ENCODE measurements at places on chromosomes 3 and 15.
A peak's percentile ranks its signal among the peaks of the same experiment; 100 is the strongest.

DNA sequence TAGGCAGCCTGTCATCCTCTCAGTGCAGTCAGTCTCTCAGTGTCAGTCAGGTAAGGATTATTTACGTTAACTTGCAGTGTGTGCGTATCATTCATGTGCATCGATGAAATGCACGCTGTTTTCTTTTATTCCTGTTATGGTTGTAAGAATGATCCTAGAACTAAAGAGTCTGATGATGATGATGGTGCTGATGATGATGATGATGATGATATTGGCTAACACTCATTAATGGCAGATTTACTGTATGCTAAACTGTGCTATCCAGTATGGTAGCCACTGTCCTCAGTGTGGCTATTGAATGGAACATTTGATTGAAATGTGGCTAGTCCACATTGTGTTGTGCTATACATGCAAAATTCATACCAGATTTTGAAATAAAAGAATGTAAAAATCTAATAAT is 39.4 kb downstream of the FANCI start:
- no peak for DNase-seq

DNA sequence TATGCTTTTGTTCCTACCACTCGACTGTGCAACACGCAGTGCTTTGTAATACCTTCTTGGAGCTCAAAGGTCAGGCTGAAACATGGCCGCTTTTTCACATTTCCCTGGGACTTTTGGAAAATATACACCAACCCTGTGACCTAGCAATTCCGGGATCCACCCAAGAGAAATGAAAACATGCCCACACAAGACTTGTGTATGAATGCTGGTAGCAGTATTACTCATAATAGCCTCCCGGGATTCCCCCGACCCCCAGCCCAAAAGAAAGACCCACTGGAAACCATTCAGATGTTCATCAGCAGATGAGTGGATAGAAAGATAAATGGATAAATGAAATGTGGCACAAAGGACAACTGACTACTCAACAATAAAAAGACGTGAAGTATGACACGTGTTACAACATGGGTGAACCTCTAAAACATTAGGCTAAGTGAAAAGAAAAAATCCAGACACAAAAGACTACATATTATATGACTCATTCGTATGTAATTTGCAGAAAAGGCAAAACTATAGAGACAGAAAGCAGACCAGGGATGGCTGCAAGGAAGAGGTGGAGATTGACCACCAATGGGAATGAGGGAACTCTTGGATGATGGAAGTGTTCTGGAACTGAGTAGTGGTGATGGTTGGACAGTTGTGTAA is 104.1 kb downstream of the PGPEP1L start:
- DNase-seq: no peak

GRCh38 chr15:96020133-96020532 is 310.4 kb upstream of the NR2F2 start:
- no peak for DNase-seq

DNA sequence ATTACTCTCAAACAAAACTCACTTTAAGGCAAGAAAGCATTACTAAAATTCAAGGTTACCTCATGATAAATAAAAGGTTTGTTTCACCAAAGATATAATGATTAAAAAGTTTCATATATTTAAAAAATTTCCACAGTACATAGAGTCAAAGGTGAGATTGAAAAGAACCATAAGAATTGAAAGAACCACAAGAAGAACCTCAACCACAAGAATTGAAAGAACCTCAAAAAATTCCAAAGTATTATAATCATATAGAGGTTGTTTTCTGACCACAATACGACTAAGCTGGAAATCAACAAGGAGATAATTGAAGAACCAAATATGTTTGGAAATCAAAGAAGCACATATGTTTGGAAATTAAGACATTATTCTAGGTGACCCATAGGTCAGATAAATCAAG is 52.7 kb downstream of the SLC25A36 start:
- DNase-seq: no peak

GRCh38 chr3:17234382-17234781 is 349.6 kb downstream of the PLCL2 start:
- DNase-seq: no peak

GRCh38 chr3:5974630-5975322 is 787.3 kb downstream of the EDEM1 start:
- DNase-seq: no peak

- peak; percentile 62 for DNase-seq
These were observed at the start of gene SPESP1 for GRCh38 chr15:68930268-68931022. Gene SPESP1 (plus strand): TSS chr15:68930525. CDS start chr15:68930654, 129 bp downstream.

DNA sequence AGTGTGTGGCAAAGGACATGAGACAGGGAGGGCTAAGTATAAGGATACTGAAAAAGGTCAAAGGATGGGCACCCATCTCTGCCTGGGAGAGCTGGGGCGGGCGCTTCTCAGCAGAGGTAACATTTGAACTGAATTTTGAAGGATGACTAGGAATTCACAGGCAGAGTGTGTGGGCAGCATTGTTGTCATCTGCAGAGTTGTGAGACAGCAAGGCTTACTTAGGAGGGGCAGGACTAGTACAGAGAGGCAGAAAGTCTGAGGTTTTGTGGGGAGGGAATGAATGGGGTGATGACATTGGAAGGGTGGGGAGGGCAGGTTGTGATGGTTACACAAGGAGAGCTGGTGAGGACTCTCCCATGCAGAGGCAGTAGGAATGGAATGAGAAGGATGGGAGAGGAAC is 84.1 kb upstream of the PRR23C start:
- DNase-seq: no peak

- no peak for DNase-seq
These were observed 261.0 kb downstream of the ROBO1 start for GRCh38 chr3:79506751-79507150.

DNA sequence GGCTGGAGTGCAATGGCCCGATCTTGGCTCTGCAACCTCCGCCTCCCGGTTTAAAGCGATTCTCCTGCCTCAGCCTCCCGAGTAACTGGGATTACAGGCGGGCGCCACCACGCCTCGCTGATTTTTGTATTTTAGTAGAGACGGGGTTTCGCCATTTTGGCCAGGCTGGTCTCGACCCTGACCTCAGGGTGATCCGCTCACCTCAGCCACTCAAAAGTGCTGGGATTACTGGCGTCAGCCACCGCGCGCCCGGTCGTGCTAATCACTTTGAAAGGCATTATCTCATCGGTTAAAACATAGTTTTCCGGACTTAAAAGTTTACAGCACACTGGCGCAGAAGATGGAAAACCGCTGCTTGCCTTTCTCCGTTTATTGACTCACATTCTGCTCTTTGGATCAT is 27.6 kb upstream of the MTHFS start:
- no peak for DNase-seq

- no peak for DNase-seq
These were observed 69.9 kb upstream of the TP63 start for GRCh38 chr3:189561256-189561655.

- DNase-seq: no peak
These were observed 163.5 kb downstream of the CNTN4 start for GRCh38 chr3:2262204-2262603.

DNA sequence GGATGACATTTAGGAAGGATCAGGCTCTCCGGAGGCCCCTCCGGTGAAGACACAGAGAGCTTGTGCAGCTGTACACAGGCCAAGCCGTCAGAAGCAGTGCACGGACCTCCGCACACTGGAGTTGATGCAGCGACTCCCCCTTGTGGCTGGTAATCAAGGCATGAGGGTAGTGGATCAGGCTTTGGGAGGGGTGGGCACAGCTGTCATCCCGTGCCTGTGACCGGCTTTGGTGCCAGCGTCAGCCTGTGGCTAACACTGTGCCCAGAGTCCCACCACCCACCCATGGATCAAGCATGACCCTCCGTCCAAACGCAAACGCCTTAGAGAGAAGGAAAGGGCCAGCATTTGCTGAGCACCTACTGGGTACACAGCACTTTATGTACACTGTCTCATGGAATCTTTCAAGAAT is 8.2 kb upstream of the GRIP2 start:
- peak; percentile 71 for DNase-seq

DNA sequence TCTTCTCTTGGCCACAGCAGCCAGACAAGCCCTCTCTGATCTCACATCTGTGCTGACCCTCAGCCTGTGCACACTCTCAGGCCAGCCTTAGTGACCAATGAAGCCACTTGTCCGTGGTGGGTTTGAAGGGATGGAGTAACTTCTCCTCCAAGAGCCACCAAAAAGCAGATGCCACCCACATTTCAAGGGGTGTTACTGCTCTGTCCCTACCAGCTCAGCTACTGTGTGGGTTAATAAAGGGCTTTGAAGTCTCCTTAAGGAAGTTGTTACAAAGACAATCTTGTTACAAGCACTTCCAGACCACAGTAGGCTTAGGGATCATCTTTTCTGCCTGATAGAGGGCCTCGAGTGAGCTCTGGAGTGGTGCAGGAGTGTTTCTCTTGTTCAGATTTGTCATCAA is 3.3 kb upstream of the CA12 start:
- DNase-seq: no peak

DNA sequence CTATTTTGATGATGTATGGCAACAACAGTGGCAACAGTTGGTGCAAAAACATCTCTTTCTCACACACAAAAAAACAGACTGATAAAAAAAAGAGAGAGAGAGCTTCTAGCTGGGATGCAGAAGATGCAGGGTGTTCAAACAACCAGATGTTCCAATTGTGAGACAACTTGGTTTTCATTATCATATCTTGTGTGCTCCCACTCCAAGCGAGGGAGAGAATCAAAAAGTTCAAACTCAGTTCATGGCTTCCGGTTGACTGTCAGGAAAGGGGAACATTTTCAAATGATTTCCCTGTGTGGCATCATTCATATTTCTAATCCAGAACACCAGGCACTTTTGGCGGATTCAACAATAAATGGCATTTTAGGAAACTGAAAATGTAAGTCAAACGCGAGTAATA is 72.1 kb downstream of the RSL24D1 start:
- no peak for DNase-seq

DNA sequence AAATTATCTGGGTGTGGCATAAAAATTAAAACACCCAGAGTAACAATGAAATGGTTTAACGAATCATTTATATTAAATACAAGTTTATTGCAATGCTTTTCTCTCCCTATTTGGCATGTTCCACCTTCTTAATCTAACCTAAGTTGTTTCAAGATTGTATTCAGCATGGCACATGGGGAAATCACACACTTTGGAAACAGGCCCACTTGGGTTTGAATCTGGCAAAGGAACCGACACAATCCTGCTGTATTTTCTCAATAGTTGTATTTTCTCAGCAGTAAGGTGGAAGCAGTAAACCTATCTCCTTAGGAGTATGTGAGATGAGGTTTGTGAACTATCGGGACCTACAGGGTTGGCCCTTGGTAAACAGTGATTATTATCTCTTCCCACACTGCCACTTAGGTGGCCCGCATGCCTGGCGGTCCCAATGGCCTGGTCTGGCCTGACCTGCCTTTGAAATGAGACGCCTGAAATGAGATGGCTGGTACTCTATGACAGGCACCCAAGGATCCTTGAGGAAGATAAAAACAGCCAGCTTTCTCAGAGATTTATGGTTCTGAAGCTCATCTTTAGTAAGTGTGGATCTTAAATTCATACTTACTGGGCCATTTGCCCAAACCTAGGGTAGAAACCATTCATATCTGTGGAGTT is 45.3 kb upstream of the VILL start:
- no peak for DNase-seq

DNA sequence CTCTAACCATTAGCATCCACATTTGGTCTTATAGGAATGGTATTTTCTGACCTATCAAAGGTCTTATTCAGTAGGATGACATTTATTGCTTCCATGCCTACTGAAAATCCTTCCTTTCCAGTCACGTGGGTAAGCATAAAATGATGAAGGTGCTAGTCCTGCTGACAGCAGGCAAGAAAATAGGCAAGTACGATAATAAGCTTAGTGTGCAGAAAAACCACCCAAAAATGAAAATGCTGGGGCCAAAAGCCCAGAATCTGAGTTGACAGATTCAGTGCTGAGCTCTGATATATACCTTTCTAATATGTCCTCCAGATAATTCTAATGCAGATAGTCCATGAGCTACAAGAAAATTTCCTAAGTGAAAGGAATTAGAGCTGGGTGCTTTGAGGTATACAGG is 194.8 kb downstream of the WDR72 start:
- DNase-seq: no peak

- no peak for DNase-seq
These were observed 77.7 kb downstream of the OCA2 start for GRCh38 chr15:28021281-28022039.

DNA sequence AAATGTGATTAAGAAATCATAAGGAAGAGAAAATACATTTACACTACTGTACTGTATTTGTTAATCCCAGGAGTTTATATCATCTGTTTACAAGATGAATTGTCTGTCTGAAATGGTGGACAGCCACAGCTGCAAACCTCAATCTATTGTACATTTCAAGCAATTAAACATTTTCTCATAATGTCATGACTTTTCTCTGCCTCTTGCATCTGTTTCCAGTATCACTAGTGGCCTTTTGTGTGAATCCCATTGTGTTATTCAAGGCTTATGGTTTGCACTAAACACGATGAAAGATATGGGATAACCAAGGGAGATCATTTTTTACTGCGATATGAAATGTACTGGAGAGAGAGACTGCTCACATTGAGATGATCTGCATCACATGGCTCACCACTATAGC is 200.2 kb upstream of the LRRN1 start:
- no peak for DNase-seq

GRCh38 chr15:52031556-52031955 is 12.5 kb downstream of the MAPK6 start:
- DNase-seq: no peak

DNA sequence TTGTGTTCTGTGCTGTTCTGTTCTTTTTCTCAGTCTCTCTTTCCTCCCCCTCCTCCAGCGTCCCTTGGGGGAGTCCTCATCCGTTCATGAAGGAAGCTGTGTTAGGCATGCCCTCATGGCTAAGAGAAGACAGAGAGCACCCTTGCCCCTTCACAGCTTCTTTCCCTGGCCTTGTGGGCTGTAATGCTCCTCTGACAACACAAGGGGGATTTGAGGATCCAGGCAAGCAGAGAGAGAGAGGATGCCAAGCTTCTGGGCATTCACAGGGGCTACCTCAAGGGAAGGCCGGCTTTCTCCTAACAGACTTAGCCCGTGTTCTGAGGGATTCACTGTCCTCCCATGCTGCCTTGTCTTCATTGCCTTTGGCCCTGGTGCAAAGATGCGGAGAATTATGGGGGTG is 389.5 kb downstream of the LRTM1 start:
- no peak for DNase-seq

DNA sequence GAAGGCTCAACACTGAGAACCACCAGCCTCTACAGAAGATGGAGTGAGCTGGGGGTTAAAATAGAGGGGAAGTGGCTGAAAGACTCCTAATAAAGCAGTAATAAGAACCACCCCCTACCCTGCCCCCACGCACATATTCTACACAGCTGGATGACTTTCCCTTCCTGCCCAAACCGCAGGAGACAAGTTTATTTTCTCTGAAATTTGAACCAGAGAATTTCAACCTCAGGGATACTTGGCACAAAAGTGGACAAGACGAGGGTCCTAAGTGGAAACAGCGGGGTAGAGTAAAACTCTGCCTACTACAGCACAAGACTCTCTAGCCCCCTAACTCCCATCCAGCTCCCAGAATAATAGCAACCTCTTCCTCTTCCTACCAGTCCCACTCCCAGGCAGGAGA is 28.4 kb downstream of the USF3 start:
- no peak for DNase-seq

GRCh38 chr3:74067296-74067695 is 442.6 kb upstream of the PDZRN3 start:
- no peak for DNase-seq

GRCh38 chr3:11638495-11639358 is 5.0 kb downstream of the VGLL4 start:
- DNase-seq: no peak
